ENCODE measurements at places on chromosomes 16 and 17.
A peak's percentile ranks its signal among the peaks of the same experiment; 100 is the strongest.

- peak; percentile 27 for DNase-seq
Observed at GRCh38 chr17:61248399-61248798, 151.2 kb upstream of the TBX2 start.

DNA sequence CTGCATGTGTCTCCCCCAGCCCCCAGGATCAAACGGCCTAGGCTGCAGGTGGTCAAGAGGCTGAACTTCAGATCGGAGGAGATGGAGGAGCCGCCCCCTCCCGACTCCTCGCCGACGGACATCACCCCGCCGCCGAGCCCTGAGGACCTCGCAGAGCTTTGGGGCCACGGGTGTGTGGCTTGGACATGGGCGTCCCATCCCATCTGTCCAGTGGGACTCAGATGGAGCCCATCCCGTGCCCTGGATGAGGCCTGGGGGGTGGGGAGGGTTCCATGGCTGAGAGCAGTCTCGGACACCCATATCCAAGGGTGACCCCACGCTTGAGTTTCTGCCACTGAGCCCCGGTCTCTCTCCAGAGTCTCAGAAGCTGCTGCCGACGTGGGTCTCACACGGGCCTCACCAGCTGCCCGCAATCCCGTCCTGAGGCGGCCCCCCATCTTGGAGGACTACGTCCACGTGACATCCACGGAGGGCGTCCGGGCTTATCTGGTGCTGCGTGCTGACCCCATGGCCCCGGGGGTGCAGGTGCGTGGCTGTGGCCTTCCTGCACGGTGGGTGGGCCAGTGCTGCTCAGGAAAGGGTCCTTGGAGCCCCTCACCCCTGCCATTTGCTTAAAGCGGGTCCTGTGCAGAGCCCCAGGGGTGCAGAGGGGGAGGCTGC, 901 bp downstream of the CHTF18 start:
- no peak for DNase-seq

DNA sequence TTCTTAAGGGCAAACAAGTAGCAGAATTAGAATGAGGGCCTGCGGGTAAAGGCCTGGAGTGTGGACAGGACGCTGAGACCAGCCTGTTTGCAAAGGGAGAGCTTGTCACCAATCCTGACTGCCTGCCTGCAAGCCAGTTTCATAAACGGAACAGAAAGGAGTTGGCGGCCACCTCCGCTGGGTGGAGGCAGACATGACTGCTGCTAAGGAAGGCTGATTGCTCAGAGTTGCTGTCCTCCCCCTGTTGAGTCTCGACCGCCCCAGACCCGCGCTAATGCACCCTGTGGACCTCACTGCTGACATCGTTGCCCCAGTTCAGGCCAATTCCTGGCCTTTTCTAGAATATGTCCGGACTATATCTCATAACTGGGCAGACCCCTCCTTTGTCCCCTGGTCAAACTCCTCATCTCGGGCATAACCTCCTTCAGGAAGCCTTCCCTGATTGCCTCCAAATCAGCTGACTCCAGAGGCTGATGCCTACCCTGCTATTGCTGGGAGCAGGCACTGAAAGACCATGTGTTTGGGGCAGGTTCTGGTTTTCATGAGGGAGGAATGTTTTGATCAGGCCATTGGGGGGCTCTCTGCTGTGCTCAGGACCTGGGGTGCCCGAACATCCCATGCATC, 153.0 kb upstream of the CIBAR2 start:
- DNase-seq, result no peak

GRCh38 chr16:5537347-5537746, 439.8 kb upstream of the EEF2KMT start:
- no peak for DNase-seq

- DNase-seq, result no peak
Observed at GRCh38 chr16:66167564-66168291, 198.8 kb upstream of the CDH5 start.

- no peak for DNase-seq
Observed at GRCh38 chr17:59870482-59870881, 22.3 kb downstream of the TUBD1 start.

DNA sequence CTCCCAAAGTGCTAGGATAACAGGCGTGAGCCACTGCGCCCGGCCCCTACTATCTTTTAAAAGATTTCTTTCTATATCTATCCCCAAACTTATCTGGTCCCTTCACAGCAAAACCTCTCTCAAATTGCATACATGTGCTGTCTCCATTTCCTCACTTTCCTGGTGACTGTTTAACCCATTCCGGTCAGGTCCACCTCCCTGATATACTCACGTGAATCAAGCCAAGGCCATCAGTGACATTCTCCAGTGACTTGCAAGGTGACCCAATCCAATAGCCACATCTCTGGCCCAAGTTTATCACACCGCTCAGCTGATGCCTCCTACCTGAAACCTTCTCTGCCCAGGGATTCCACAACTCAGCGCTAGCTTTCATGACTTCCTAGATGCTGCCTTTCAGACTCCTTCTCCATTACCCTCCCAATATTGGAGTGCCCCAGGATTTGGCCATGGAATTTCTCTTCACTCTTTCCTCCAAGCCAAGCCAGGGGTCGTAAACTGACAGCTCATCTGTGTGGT, 1.4 kb upstream of the CTCF start:
- DNase-seq, result no peak
